ENCODE measurements at places on chromosomes 4 and X.

DNA sequence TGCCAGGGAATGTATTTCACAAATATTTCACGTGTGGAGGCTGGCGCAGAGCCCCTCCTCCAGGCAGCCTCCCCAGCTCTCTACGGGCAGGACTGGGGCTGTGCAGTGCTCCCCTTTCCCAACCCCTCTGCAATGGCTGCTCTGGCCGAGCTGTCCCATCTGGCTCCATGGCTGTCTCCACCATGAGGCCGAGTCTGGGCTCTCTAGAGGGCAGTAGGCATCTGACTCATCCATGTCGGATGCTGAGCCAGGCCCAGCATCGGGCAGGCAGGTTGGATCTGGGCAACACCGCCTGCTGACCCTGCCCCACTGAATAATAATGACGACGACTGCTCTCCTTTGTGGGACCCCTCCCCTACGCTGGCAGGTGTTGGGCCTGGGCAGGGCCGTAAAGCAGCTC is 11.0 kb upstream of the SH3TC1 start:
- DNase-seq = no peak

DNA sequence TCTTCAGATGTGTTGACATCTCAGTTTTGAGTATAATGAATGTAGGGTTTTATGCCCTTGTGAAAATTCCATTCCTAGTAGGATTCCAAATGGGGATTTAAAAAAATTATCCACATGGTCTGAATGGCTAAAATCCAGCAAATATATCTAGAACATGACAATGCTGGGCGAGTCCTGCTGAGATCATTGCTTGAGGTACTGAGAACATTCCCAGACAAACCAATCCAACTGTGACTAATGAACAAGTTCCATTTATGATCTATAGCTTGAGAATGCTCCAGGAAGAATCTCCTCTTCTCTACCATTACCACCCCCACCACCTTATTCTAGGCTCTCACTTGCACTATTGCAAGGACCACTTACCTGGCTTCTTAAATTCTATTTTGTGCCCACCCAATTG is 77.2 kb upstream of the IL1RAPL2 start:
- no peak for DNase-seq

- peak; percentile 83 for DNase-seq
These were observed 13.2 kb upstream of the XIAP start for GRCh38 chrX:123846577-123847038.

DNA sequence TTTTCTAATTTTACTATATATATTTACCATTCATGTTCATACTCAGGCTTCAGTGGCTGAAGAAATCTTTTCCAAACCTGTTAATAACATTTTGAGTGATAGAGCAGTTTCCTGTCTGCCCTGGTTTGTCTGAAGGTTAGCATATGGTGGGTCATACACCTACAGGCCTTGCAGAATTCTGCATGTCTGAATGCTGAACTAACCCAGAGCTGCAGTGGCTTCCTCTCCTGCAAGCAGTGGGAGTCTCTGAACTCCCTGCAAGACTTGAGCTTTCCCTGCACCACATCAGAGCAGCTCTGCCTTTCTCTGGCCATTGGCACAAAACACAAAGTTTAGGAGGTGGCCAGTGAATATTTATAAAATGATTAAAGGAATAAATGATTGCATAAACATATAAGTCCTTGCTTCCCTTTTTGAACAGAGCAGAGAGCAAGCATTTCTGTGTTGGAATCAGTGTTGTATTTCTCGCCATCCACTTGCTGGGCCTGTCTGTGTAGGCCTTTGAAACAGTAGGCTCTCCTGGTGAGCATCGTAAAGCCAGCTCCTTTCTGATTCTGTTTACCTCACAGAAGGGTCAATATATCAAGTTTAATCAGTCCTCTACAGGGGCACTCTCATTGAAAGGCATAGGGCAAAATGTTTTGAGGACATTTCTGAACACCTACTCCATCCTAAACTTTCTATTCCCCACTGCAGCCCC is 15.0 kb upstream of the UNC5C start:
- DNase-seq = no peak
